ENCODE measurements at places on chromosomes 3 and 15. TPM values are rescaled to one million over a fixed set of nuclear protein-coding genes. Genes with fewer than 3 reads are reported as not detected.

The CACNA2D3 gene
- not detected for total RNA-seq

GRCh38 chr15:38530113-38530512 lies 34.5 kb downstream of the RASGRP1 start:
- DNase-seq, result no peak
- peak overlapping the region; percentile 52 for H3K27ac ChIP-seq
- peak overlapping the region; percentile 41 for H3K4me3 ChIP-seq
- no peaks in the 10 kb centered on the region for H3K27me3 ChIP-seq
- H3K4me1 ChIP-seq, result peaks cover 61% of the 10 kb centered on the region

- no peak for DNase-seq
- no peaks in the 10 kb centered on the region for H3K36me3 ChIP-seq
- H3K27ac ChIP-seq, result no peak overlapping the region
- no peaks in the 10 kb centered on the region for H3K4me1 ChIP-seq
Measured at GRCh38 chr15:69403594-69403993, 10.6 kb upstream of the KIF23 start.

DNA sequence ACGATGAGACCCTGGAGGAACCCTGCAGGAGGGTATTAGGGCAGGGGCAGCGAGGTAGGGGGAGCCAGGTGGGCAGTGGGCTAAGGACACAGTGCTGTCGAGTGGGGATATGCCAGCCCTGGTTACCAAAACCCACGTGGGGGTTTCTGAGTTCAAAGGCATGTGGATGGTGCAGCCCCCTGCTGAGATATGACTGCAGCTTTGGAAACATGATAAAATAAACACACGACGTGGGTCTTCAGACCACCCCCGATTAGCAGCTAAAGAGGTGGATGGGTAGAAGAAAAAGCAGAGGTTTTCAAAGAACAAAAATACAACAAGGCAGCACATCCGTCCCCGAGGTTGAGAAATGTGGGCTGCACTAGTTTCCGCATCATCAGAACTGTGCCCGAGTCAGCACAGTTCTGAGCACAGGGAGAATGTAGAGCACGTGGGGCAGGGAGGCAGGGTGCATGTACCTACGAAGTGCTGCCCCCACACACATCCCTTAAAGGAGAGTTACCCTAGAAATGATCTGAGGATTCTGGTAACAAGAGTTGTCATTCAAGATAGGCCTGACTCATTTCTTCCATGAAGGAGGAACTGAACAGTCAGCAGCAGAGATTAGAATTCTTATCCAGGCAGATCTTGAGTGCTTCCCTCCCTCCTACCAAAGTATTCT lies 121.3 kb downstream of the RPLP1 start:
- DNase-seq, result no peak
- no peak overlapping the region for H3K27ac ChIP-seq
- no peaks in the 10 kb centered on the region for H3K4me1 ChIP-seq
- H3K27me3 ChIP-seq, result no peaks in the 10 kb centered on the region
- no peaks in the 10 kb centered on the region for H3K36me3 ChIP-seq

GRCh38 chr3:133490468-133491351 lies 82.8 kb upstream of the CDV3 start:
- no peaks in the 10 kb centered on the region for H3K36me3 ChIP-seq
- peak overlapping the region; percentile 80 for H3K27ac ChIP-seq
- H3K4me1 ChIP-seq, result peaks cover 59% of the 10 kb centered on the region
- DNase-seq, result peak; percentile 62
- H3K27me3 ChIP-seq, result no peaks in the 10 kb centered on the region
- peak overlapping the region; percentile 79 for H3K4me3 ChIP-seq

DNA sequence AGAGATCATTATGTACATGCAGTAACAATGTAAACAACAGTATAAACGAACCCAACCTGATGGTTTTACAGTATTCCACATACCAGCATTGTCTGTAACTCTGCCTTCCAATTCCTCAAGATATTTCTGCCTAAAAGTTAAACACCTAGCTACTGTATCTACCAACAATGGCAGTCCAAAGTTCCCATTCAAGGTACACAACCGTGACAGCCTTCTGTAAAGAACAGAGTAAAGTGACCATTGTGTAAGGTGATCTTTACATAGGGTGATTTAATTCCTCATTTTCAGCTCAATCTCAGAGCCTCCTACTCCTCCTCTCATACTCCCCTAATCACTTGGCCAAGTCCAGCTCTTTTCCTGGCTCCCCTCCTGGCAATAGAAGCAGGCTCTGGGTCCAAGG lies 10.4 kb downstream of the SECISBP2L start:
- H3K27me3 ChIP-seq, result no peaks in the 10 kb centered on the region
- peaks cover 3% of the 10 kb centered on the region for H3K4me1 ChIP-seq
- H3K27ac ChIP-seq, result no peak overlapping the region

- H3K4me1 ChIP-seq, result no peaks in the 10 kb centered on the region
- DNase-seq, result no peak
- H3K36me3 ChIP-seq, result no peaks in the 10 kb centered on the region
Measured at GRCh38 chr3:161915418-161915750, 418.8 kb downstream of the OTOL1 start.

GRCh38 chr15:82674873-82675272 lies 27.7 kb upstream of the CPEB1 start:
- H3K27me3 ChIP-seq, result no peaks in the 10 kb centered on the region
- H3K36me3 ChIP-seq, result no peaks in the 10 kb centered on the region
- no peak overlapping the region for H3K27ac ChIP-seq
- no peak for DNase-seq

The CPN2 gene
- total RNA-seq, result not detected

DNA sequence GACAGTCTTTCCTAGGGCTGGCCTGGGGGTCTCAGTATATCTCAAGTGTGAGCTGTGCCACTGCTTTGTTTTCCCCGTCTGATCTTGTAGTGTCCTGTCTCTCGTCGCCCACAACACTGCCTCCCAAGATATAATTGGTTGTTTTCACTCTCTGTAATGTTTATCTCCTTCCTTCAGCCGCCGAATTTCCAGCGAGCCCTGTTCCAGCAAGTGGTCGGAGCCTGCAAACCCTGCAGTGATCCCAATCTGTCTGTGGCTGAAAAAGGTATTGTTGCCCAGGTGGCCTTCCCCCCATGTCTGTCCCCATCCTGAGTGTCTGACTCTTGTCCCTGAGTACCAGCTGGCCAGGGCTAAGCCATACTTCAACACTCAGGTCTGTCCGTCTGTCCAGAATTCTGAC lies 9.5 kb upstream of the MANF start:
- no peak for DNase-seq
- H3K27me3 ChIP-seq, result no peaks in the 10 kb centered on the region
- H3K36me3 ChIP-seq, result no peaks in the 10 kb centered on the region
- no peaks in the 10 kb centered on the region for H3K4me1 ChIP-seq

DNA sequence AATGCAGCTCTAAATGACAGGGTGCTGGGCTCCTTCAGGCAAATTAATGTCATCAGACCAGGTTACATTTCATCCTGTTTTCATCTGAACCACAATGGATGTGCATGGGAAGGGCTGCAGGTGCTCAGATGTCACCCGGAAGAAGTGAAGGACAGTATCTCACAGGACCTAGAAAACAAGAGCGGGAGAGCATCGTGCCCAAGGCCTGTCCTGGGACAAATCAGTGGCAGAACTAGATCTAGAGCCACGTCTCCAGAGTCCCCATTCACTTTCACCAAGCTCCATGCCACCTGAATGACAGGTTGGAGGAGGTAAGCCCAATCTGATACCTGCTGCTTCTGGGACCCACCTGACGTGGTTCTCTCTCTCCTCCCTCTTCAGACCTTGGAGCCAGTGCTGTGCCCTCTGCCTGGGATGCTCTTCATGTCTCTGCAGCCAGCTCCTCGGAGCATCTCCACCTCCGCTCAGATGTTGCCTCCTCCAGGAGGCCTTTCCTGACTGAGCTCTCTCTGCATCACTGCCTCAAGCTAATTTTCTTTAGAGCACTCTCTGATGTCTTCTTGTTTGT lies 77.3 kb downstream of the CPN2 start:
- no peaks in the 10 kb centered on the region for H3K4me1 ChIP-seq
- no peaks in the 10 kb centered on the region for H3K27me3 ChIP-seq
- DNase-seq, result no peak
- H3K36me3 ChIP-seq, result no peaks in the 10 kb centered on the region
- no peak overlapping the region for H3K4me3 ChIP-seq
- H3K27ac ChIP-seq, result no peak overlapping the region

DNA sequence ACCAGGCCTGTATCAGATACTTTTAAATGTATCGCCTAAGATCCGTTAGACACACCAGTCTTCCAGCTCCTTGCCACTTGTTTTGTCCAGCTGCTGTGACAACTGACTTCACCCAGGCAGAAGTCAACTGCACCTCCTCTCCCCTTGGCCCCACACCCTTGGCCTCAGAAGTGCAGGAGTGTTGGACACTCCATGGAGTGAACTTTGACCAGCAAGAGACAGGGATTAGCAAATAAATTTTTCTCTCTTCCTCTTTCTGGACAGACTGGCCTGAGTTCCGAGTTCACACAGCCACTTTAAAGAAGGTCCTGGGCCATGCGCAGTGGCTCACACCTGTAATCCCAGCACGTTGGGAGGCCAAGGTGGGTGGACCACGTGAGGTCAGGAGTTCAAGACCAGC lies 2.9 kb upstream of the CLN6 start:
- H3K4me3 ChIP-seq, result no peak overlapping the region
- peaks cover 24% of the 10 kb centered on the region for H3K4me1 ChIP-seq
- no peaks in the 10 kb centered on the region for H3K36me3 ChIP-seq
- H3K27ac ChIP-seq, result no peak overlapping the region
- DNase-seq, result no peak
- no peaks in the 10 kb centered on the region for H3K27me3 ChIP-seq

GRCh38 chr3:149657321-149657925 lies 402 bp downstream of the WWTR1 start:
- H3K4me3 ChIP-seq, result peak overlapping the region; percentile 65
- peaks cover 12% of the 10 kb centered on the region for H3K27me3 ChIP-seq
- H3K36me3 ChIP-seq, result no peaks in the 10 kb centered on the region
- H3K27ac ChIP-seq, result no peak overlapping the region

The TBL1XR1 gene
- total RNA-seq, result 146 TPM

- peaks cover 81% of the 10 kb centered on the region for H3K4me1 ChIP-seq
- no peaks in the 10 kb centered on the region for H3K27me3 ChIP-seq
- peaks cover under 1% of the 10 kb centered on the region for H3K36me3 ChIP-seq
- no peak overlapping the region for H3K27ac ChIP-seq
- no peak overlapping the region for H3K4me3 ChIP-seq
Measured at GRCh38 chr3:52220380-52221026, 4.9 kb downstream of the TLR9 start.

DNA sequence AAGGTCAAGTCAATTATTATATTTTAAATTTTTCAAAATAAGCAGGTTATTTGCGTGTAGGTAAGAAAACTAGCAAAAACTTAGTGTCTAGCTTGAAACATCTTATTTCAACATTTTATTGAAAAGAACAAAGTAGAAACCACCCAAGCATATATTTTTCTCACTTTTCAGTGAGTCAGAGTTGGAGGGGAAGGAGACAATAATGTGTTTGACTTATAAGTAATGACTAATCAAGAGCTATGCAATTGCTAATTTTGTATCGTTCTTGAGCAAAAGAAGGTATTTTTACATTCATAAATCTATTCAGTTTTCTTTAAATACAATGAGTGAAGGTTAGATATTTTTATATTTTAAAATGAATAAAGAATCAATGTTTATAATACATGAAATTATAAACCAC lies 54.4 kb upstream of the P2RY1 start:
- no peaks in the 10 kb centered on the region for H3K36me3 ChIP-seq
- H3K4me1 ChIP-seq, result no peaks in the 10 kb centered on the region
- H3K27me3 ChIP-seq, result no peaks in the 10 kb centered on the region
- no peak for DNase-seq
- no peak overlapping the region for H3K27ac ChIP-seq

The AADACL2 gene
- not detected for total RNA-seq

- no peaks in the 10 kb centered on the region for H3K27me3 ChIP-seq
- no peaks in the 10 kb centered on the region for H3K4me1 ChIP-seq
- H3K4me3 ChIP-seq, result no peak overlapping the region
- DNase-seq, result no peak
- H3K27ac ChIP-seq, result no peak overlapping the region
- no peaks in the 10 kb centered on the region for H3K36me3 ChIP-seq
Measured at GRCh38 chr15:97995881-97996603, 35.5 kb downstream of the ARRDC4 start.

DNA sequence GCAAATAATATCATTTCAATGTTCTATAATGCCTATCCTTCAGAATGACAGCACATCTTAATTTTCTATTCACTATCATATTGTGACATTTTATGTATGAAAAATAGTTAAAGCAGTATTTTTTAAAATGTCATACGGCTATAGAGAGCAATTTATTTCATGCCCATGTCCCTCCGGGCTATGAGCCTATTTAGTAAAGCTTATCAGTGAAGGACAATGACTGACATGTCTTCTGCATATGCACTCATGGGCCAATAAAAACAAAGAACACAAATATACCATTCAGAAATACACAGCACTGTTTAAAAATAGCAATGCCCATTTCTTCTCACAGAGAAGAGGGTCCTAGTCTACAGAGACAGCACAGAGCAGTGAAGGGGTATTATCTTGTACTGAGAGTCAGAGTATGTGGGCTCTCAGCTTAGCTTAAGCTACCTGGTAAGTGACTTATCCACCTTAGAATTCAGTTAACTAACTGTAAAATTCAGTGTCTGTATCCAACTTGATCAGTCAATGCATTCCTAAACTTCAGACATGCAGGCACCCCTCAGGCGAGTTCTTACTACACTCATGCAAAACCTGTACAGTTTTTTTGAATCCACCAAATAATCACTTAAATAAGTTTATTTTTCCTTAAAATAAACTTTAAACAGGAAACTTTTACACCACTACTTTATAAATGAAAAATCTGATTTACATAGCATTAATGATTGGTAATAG lies 9.0 kb downstream of the GOLIM4 start:
- H3K4me1 ChIP-seq, result no peaks in the 10 kb centered on the region
- no peak overlapping the region for H3K27ac ChIP-seq
- no peak overlapping the region for H3K4me3 ChIP-seq
- H3K36me3 ChIP-seq, result no peaks in the 10 kb centered on the region
- no peaks in the 10 kb centered on the region for H3K27me3 ChIP-seq

DNA sequence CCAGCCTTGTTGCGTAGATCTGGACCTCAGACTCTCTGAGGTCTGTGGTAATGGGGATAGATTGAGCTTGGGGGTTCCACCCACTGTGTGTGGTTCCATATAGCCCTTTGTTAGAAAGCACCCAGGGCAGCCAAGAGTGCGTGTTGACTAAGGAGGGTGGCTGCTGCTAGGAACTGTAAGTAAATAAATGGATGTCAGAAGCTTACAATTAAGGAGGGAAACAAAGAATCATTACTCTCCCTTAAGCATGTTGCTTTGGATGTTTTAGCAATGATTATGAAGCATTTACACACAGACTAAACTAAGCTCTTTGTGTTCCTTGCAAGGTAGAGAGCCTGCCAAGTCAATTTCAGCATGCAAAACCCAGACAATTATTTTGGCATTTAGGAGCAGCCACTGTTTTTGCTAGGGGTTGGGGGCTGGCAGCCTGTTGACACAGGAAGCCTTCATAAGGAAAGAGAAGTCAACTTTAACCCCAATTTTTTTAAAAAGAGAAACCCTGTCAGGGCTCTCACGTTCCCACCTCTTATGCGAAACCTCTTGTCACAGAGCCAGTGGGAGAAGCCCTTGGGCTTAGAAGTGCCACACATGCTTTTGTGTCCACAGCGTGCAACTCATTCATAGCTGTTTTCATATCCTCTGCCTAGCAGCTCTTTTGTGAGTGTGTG lies 127.8 kb downstream of the CMSS1 start:
- H3K4me1 ChIP-seq, result no peaks in the 10 kb centered on the region
- H3K4me3 ChIP-seq, result no peak overlapping the region
- no peaks in the 10 kb centered on the region for H3K27me3 ChIP-seq
- H3K27ac ChIP-seq, result no peak overlapping the region
- no peak for DNase-seq

Measured in CD4-positive, CD25-positive, alpha-beta regulatory T cell (primary cell).